ENCODE measurements at places on chromosomes 6 and 20. TPM values are rescaled to one million over a fixed set of nuclear protein-coding genes. Genes with fewer than 3 reads are reported as not detected.

Gene PSORS1C1
- total RNA-seq, result under 0.01 TPM

Gene ZFAND3
- 12.0 TPM for total RNA-seq

Gene SLC13A3
- total RNA-seq, result 2.0 TPM

Gene PLN
- not detected for total RNA-seq

Gene DLK2
- not detected for total RNA-seq

Gene ID4
- total RNA-seq, result 5.3 TPM

Gene AVP
- not detected for total RNA-seq

Gene NT5E
- 68.0 TPM for total RNA-seq

Gene APOM
- total RNA-seq, result 0.62 TPM

Gene PPP1R18
- total RNA-seq, result 35.6 TPM

Gene LY6G6F
- total RNA-seq, result not detected

Gene OR12D2
- not detected for total RNA-seq

Gene DEF6
- total RNA-seq, result 0.15 TPM

Gene PRDM1
- 0.33 TPM for total RNA-seq

Gene SEL1L2
- not detected for total RNA-seq

Gene OLIG3
- total RNA-seq, result not detected

Gene PAX1
- total RNA-seq, result not detected

Gene MRPS18B
- 160 TPM for total RNA-seq

Gene IL17F
- total RNA-seq, result not detected

Gene CAP2
- total RNA-seq, result 6.3 TPM

Gene ZNF217
- total RNA-seq, result 18.5 TPM

Gene PGBD1
- total RNA-seq, result 4.5 TPM

Gene SMIM26
- total RNA-seq, result 71.0 TPM

Gene PI16
- not detected for total RNA-seq

Gene SLC35F1
- 2.1 TPM for total RNA-seq

Gene EYA2
- total RNA-seq, result 0.15 TPM

Gene MARCKS
- 86.7 TPM for total RNA-seq

Gene PRSS16
- not detected for total RNA-seq

Gene MAFB
- 1.5 TPM for total RNA-seq

Gene HINT3
- total RNA-seq, result 19.3 TPM

Gene LAMA5
- 2.0 TPM for total RNA-seq

Measured in melanocyte of skin (primary cell).